Stimulated activated CD4-positive, alpha-beta T cell treated with anti-CD3 and anti-CD28 coated beads, Interleukin-15, amount 100 ng/mL, for 48 hours (primary cell): ENCODE measurements at places on chromosomes 5 and 9.

DNA sequence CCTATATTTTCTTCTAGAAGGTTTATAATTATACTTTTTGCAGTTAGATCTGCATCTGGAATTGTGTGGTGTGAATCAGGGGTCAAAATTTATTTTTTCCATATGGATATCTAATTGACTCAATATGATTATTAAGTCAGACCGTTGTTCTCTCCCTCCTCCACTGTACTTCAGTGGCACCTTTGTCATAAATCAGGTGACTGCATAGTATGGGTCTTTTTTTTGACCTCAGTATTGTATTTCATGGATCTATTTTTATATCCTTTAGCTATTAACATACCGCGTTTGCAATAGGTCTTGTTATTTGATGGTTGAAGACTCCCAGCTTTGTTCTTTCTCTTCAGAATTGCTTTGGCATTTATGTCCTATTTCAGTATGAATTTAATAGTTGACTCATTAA, 107.4 kb downstream of the BOD1 start:
- DNase-seq: no peak

DNA sequence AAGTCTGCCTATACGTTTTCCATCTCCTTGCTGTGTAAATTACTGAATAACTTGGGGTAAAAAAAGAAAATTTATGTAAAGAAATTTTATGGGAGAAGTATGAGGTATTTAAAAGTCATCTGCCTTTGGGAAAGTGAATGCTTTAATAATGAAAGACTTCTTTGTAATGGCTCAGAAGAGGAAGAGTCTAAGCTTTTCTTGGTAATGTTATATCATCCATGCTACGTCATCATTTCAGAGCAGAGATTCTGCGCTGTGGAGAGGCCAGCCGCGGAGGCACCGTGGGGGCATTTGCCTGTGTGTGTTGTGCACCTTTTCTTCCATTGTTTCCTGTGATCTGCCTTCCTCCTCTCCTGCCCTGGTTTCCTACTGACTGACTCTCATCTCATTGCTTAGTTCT, 78.2 kb downstream of the GOLM1 start:
- DNase-seq: no peak

DNA sequence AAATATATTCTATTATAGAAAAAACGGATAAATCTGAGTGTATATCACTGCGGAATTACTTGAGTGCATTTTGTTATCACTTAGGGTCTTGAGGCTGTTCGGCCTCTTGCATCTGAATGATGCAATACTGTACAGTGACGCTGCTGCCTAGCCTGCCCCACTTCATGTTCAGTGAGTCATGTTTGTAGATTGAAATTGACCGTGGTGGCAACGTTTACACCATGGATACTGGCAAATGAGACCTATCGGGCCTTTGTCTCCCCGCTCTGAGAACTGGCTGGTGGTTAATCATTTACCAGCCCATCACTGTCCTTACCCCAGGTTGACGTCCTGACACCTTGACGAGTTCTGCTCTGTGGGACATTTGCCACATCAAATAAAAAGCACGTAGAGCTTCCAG, 510.1 kb upstream of the ADAMTS16 start:
- no peak for DNase-seq

GRCh38 chr5:173968154-173968797, 20.7 kb upstream of the C5orf47 start:
- DNase-seq: no peak

DNA sequence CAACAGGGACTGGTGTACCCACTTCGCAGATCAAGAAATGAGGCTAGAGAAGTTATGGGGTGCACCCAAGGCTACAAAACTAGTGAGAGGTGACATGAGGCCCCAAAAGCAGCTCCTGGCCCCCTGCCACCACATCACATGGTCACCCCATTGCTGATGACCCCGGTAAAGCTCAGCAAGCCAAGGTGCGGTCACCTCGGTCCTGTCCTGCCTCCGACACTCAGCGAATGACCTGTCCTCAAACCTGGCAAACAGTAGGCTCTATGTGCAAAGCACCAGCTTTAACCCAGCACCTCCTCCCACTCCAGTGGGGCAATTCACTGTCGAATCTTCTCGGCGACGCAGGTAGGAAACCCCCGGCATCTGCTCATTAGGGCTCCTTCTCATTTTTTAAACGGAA, 307.4 kb downstream of the RAB3C start:
- no peak for DNase-seq

- DNase-seq: no peak
Observed at GRCh38 chr5:179326122-179326927, 18.9 kb downstream of the ADAMTS2 start.

DNA sequence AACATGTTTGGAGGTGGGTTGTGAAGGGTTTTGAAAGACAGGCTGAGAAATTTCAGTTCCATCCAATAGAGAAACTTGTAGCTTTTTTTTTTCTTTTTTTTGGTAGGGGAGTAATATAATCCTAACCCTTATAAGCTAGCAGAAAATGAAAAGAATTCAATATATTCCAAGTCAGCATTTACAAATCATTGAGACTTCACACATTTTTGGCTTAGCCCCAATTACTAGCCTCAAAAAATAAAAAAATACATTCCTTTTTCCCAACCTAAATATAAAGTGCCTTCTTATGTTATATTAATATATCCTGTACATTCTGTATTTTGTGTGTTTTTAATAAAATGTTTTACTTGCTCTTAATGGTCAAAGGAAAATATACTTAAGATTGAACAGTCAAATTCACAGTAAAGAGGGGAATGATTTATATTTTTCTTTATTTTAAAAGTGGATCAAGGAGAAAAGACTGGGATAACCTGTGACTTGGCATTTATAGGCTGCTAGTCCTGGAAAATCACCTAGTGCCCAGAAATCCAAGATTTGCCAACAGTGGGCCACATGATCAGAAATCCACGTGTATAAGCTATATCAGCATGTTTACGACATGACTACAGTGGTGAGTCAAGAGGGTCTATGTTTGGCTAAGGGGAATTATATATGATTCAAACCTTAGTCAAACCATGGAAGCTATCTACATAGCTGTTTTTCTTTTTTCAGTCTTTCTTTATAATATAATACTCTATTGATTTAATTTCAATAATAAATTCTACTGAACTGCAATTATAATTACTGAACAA, 14.5 kb downstream of the HACD4 start:
- DNase-seq: no peak

DNA sequence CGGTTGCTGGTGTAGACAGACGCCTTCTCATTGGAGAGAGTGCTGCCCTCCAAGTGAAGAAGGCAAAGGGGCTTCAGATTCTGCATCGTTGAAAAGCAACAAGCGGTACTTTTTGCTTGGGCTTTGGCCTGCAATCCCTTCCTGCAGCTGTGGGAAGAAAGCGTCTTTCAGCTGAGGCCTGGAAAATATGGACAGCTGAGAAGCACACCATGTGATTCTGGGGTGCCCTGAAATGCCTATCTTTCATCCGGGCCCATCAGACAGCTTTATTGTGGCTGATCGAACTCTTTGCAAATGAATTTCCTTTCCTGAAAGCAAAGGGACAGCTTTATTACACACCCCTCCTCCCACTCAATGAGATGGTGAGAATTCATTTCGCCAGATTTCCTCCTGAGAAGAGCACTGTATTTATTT, 74.0 kb downstream of the NSG2 start:
- DNase-seq: no peak
